ENCODE measurements at places on chromosomes 6 and 20.

DNA sequence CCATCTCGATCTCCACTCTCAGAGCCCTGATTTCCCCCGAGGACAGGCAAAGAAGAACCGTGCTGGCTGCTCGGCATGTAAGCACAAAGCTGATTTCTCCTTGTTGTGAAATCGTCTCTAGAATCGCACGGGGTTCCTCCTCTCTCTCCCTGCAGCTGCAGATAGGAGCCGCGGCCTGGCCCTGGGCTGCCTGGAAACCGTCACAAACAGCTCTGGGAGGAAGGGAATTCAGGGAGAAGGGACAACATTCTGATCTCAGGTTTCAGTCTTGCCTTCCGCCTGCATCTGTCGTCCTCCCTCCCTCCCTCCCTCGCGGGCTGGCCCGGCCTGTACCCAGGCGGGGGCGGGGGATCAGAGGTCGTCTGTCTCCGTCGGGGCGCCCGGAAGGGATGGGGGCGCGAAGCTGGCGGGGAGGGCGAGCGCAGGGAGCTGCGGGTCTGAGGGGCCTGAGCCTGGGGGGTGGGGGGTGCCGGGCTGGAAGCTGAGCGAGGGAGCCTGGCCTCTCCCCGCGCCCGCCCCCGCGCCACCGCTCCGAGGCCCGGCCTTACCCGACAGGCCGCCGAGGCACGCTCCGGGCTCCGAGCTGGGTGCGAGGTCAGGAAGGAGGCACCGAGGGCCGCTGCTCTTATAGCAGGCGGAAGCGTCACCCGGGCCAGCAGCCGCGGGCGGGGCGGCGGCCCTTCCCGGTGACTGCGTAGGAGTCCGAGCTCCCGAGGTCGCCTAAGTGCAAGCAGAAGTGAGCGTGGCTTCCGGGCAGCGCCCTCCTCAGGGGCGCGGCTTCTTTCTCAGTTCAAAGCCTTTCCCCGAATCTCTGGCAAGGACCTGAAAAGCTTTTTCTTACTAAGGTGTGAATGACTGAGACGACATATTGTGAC is at the start of gene SERPINB1:
Gene SERPINB1, minus strand, starts transcription at position 600 of the 875 bp plus-strand sequence. CDS start 1,277 bp downstream, outside the sequence.
- DNase-seq = peak; percentile 36

DNA sequence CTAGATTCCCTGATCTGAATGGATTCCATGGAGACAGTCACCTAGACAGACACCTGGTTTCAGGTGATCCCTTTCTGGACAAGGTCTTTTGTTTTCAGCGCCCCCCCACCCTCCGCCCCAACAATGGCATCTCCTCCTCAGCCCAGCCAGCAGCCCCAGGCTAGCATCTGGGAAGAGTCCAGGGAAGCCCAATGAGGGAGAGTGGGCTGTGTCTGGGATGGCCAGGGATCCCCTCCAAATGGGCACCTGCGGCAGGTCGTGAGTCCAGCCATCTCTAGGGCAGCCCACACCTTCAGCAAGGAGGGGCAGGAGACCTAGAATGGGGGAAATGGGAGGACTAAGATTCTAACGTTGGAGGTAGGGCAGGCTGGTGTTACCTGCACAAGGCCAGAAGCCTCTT is 1.2 kb upstream of the SLC24A3 start:
- no peak for DNase-seq

DNA sequence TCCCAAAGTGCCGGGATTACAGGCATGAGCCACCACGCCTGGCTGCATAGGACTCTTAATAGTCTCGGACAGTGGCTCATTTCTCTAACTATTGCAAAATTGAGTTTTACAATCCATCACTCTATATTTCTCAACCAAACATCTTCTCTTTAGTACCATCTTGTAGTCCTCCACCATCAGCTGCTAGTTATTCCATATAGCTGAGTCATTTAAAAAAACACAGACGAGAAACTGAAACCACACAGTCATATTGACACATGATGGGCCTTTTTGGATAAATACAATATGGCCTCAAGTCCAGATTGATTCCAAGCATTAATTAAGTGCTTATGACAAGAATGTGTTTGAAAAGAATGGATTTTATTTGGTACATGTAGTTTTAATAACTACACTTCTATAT is 599.1 kb downstream of the MEI4 start:
- DNase-seq = no peak

DNA sequence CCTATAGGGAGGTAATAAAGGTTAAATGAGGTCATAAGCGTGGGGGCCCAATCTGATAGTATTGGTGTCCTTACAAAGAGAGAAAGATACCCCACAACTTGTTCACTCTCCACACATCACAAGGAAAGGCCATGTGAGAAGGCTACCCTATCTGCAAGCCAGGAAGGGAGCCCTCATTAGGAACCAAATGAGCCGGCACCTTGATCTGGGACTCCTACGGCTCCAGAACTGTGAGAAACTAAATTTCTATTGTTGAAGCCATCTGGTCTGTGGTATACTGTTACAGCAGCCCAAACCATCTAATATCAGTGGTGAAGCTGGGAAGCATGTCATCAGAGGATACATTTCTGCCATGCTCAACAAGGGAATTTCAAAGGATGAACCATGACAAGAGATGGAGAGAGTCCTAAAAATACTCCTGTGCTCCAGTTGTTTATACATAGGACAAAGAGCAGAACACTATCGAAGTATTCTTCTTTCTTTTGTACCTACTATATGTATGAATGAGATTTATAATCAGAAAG is 10.4 kb downstream of the COX7A2 start:
- no peak for DNase-seq

DNA sequence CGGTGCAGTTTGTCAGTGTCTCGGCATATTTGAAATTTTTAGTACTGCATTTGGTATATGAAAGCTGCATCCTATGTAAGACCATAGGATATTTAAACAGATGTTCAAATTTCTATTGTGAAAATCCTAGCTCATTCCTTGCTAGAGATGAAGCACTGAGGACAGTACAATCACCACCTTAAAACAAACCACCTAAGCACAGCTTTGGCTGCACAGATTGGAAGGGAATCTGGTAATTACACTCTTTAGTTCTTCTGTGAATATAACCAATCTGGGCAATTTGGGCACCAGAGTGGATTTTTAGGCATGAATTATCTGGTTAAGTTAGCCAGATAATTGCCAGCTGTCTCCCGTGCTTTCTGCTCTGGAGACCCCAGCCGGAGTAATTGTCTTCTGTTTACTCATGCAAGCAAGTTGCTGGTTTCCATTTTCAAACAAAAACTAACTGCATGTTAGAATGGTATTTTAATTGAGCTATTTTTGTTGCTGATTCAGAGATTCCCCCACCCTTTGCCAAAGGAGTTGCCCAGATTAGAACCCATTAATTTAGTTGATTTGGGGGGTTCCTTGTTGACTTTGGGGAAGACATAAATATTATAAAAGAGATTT is 36.9 kb downstream of the E2F3 start:
- DNase-seq = no peak

All from T follicular helper cell (primary cell).